T-helper 9 cell (primary cell): ENCODE measurements at places on chromosomes 6 and 20.

- DNase-seq = no peak
Observed at GRCh38 chr20:24684421-24684871, 215.0 kb downstream of the SYNDIG1 start.

DNA sequence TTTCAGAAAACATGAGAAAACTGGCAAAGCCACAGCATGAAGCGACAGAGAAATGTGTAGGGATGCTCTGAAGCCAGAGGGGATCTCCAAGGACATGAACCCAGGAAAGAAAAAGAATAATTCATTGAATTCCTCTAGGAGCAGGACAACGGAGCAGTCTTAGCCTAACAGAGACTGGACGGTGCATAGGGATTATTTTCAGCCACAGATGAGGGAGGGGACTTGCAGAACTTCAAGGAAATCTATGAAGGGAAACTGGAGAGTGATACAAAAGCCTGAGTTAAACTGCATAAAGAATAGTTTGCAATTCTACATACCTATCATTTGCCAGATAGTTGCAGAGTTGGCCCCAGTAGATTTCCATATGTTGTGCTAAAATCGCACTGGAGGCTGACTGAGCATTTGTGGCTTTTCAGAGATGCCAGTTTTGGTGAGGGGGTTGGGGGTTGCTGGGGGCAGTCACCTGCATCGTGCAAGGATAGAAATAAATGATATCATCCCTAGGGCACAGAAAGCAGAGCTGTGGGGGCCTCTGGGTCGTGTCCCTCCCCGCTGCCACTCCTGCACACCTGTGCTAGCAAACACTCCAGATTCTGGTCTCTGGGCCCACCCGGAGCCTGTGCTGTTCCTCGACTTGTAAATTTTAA is 443.2 kb upstream of the JARID2 start:
- no peak for DNase-seq

GRCh38 chr6:166551754-166552495 is 34.6 kb downstream of the RAMACL start:
- no peak for DNase-seq

- no peak for DNase-seq
Observed at GRCh38 chr20:45323731-45324130, 15.6 kb upstream of the MATN4 start.

DNA sequence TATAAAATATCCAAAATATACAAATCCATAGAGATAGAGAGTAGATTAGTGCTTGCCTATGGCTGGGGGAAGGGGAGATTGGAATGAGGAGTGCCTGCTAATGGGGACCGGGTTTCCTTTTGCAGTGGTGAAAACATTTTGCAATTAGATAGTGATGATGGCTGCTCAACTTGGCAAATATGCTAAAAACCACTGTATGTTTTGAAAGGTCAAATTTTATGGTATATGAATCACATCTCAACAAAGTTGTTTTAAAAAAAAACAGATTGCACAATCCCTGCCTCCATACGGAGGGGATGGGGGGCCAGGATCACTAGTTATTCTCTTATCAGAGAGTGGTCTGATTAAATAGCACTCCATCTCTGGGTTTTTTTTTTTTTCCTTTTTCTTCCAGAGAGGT is 76.9 kb upstream of the RIPOR2 start:
- DNase-seq = no peak

GRCh38 chr20:51928931-51929330 is 126.6 kb upstream of the SALL4 start:
- no peak for DNase-seq

- no peak for DNase-seq
Observed at GRCh38 chr6:119527231-119527578, 177.6 kb upstream of the MAN1A1 start.

DNA sequence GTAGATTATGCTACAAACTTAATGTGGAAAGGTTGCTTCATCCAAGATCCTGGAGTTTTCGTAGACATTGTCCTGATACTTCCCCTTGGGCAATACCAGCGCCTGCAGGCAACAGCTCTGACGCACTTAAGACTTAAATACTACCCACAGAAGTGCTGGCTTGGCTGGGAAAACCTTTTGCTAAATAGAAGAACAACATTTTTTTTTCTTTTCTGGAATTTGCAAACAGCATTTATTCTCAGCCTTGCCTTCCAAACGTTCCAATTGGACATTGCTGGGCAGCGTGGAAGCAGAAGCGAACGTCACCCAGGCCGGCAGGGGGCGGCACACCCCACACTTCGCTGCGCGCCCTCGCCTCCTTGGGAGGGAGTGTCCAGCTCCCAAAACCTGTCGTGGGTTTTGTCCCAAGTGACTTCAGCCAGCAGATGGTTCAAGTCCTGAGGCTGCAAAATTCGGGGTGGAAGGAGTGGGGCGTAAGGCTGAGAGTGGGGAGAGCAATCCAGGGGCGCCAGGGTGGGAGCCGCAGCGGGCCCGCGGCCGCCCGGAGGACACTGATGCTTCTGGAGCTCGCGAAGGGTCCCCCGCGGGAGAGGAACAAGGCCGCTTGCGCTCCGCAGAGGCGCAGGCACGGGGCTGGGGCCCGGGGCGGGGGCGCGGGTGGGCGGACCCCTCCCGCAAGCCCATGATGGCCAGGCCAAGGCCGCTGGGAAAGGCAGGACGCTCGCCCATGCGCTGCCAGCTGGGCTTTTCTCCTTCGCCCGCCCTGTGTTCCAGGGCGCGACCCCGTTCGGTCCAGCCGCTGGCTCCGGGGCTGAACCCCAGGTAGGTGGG is 60.8 kb upstream of the MAP3K4 start:
- peak; percentile 57 for DNase-seq

GRCh38 chr20:54654450-54654849 is 179.1 kb downstream of the DOK5 start:
- no peak for DNase-seq

- DNase-seq = no peak
Observed at GRCh38 chr20:16922834-16923233, 174.7 kb downstream of the OTOR start.

- DNase-seq = no peak
Observed at GRCh38 chr6:167565884-167566599, 241.2 kb downstream of the TTLL2 start.

DNA sequence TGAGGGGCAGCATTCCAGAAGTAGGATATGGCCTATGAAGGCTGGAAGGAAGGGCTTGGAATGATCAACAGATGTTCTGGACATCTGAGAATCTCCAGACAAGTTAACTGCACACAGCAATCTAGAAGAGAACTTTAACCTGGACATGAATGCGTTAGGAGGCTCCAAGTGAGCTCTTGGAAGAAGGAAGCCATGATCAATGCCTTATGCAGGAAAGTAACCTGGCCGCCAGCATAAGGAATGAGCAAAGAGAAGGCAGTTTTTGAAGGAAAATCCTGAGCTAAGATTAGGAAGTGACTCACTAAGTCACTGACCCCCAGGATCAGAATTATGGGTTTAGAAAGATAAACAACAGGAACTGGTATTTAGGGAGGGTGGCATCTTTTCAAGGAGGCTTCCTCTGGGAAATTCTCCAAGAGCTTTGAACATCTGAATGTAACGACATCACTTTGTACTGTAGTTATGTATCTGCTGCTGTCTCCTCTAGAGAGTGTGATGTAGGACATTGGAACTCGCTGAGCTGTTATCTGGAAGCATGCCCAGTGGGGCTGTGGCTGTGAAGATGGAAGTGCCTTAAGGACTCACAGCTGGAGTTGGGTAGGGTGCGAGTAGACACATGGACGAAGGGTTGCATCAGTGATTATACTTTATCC is 236.8 kb downstream of the PACRG start:
- no peak for DNase-seq

GRCh38 chr6:160775792-160776580 is 73.9 kb downstream of the PLG start:
- DNase-seq = no peak

- no peak for DNase-seq
Observed at GRCh38 chr20:40486297-40486696, 202.7 kb downstream of the MAFB start.

GRCh38 chr6:128855581-128856085 is 27.3 kb upstream of the LAMA2 start:
- DNase-seq = no peak

GRCh38 chr6:146670161-146670560 is 71.4 kb downstream of the ADGB start:
- no peak for DNase-seq
